ENCODE measurements at places on chromosomes 12 and 14. TPM values are rescaled to one million over a fixed set of nuclear protein-coding genes. Genes with fewer than 3 reads are reported as not detected.

GRCh38 chr12:113471619-113472171 is at the start of gene LHX5:
TSS of gene LHX5 (minus strand) at chr12:113471871. CDS start at chr12:113471498, 373 bp downstream.
- H3K4me3 ChIP-seq = peak within 1 kb of the TSS; percentile 68
- no peak within 1 kb of the TSS for H3K27ac ChIP-seq
- H3K36me3 ChIP-seq = peaks cover 3% of the 10 kb centered on the region

GRCh38 chr14:85442996-85443395 is 86.9 kb upstream of the FLRT2 start:
- H3K27me3 ChIP-seq = no peaks in the 10 kb centered on the region
- DNase-seq = no peak
- no peaks in the 10 kb centered on the region for H3K4me1 ChIP-seq
- H3K36me3 ChIP-seq = no peaks in the 10 kb centered on the region

Gene GLIPR1
- 0.36 TPM for total RNA-seq

- no peak overlapping the region for H3K4me3 ChIP-seq
- H3K4me1 ChIP-seq = peaks cover 21% of the 10 kb centered on the region
- peaks cover 6% of the 10 kb centered on the region for H3K27me3 ChIP-seq
- H3K27ac ChIP-seq = no peak overlapping the region
These were observed 1.8 kb upstream of the MIS18BP1 start for GRCh38 chr14:45254771-45255170.

Gene SOAT2
- total RNA-seq = not detected

- no peaks in the 10 kb centered on the region for H3K27me3 ChIP-seq
- H3K27ac ChIP-seq = no peak overlapping the region
- no peak overlapping the region for H3K4me3 ChIP-seq
- no peak for DNase-seq
These were observed 14.1 kb downstream of the CLEC7A start for GRCh38 chr12:10115890-10116289.

Gene GATC
- 32.0 TPM for total RNA-seq

DNA sequence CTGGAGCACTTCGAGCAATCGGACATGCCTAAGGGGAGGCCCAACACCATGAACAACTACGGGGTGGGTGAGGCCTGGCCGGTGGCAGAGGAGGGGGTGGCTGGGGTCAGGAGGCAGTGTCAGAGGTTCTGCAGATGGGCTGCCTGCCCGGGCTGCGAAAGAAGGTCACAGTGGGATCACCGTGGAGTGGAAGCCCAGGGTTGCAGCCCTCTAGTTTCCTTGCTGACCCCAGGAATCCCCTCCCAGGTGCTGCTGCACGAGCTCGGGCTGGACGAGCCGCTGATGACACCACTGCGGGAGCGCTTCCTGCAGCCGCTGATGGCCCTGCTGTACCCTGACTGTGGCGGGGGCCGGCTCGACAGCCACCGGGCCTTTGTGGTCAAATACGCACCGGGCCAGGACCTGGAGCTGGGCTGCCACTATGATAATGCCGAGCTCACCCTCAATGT is 1.9 kb upstream of the ARL6IP4 start:
- peak overlapping the region; percentile 99 for H3K4me3 ChIP-seq
- no peaks in the 10 kb centered on the region for H3K36me3 ChIP-seq
- no peak for DNase-seq
- no peak overlapping the region for H3K27ac ChIP-seq

GRCh38 chr12:67096533-67097318 is 172.4 kb upstream of the CAND1 start:
- no peak overlapping the region for H3K27ac ChIP-seq
- no peaks in the 10 kb centered on the region for H3K27me3 ChIP-seq
- H3K4me3 ChIP-seq = no peak overlapping the region
- no peaks in the 10 kb centered on the region for H3K36me3 ChIP-seq
- no peak for DNase-seq

DNA sequence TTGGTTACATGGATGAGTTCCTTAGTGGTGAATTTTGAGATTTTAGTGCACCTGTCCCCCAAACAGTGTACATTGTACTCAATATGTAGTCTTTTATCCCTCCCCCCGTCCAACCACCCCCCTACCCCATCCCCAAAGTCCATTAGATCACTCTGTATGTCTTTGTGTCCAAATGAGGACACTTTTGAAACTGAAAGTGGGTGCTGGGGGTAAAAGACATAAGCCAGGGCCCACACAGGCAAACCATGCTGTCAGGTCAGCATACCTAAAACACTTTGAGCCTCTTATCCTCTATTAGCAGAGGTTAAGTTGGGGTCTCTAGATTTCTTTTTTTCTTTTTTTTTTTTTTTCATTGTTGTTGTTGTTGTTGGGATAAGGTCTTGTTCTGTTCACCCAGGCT is 31.3 kb upstream of the KICS2 start:
- no peak overlapping the region for H3K4me3 ChIP-seq
- H3K36me3 ChIP-seq = no peaks in the 10 kb centered on the region
- H3K27me3 ChIP-seq = no peaks in the 10 kb centered on the region
- DNase-seq = no peak
- no peaks in the 10 kb centered on the region for H3K4me1 ChIP-seq
- H3K27ac ChIP-seq = no peak overlapping the region

DNA sequence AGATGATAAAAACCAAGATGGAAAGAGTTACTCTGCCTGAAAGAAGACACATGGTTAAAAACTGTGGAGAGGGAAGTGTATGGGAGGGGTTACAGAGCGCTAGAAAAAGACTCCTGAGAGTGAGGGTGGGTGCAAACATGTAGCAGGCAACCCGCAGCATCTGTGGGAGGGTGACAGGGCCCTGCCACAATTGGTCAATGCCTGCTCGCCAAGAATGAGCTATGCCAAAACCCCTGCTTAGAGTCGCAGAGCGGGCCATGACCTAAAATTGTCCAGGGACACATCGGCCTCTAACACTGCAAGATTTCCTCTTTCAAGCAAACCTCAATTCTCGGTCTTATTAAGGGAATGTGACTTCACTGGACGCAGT is 700 bp downstream of the PRKAG1 start:
- DNase-seq = no peak
- no peaks in the 10 kb centered on the region for H3K36me3 ChIP-seq
- H3K27ac ChIP-seq = peak overlapping the region; percentile 99
- no peaks in the 10 kb centered on the region for H3K27me3 ChIP-seq

DNA sequence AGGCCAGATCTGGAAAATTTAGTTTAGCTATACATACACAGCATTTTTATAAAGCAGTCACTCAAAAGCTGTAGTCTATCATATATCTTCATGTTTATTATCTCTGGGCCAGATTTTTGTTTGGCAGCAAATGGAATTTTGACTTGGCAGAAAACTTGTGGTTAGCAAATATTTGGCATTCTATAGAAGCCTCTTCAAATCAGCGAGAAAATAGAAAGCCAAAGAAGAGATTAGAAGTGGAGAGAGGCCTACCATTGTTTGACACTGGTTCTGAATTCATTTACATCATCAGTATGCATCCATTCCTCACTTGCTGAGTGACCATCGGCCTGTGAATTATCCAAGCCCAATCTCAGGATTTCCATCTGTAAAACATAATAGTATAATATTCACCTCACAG is 1077.6 kb downstream of the GALC start:
- H3K27ac ChIP-seq = no peak overlapping the region
- no peak overlapping the region for H3K4me3 ChIP-seq
- H3K4me1 ChIP-seq = no peaks in the 10 kb centered on the region
- H3K27me3 ChIP-seq = no peaks in the 10 kb centered on the region
- DNase-seq = no peak

Gene DLGAP5
- total RNA-seq = 91.9 TPM

DNA sequence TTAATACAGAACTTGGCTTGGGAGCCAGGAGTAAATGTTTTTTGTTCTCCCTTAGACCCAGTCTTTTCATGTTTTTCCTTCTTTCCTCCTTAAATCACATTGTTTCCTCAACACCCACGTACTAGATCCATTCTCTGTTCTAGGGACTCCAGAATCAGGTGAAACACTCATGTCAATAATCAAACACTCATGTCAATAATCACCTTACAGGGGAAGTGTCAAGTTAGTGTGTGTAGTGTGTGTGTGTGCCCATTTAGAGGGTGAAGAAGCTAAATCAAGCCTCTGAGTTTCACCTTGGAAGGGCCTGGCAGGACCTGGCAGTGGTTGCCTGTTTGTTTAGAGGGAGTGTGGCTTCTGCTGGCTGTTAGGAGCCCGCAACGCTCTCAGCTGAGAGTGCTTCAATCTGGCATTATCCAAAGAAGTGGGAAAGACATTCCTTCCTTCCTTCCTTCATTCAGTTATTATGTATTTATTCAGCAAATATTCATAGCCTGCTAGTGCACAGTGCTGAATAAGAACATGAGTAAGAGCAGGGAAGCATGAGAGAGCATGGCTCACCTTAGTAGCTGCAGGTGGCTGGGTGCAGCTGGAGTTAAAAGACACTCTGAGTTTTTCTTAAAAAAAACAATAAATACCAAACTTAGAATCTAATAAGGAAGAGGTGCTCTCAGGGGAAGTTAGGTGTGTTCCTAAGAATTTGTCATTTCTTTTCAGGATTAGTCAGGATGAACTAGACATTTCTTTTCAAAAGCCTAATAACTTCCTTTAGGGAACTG is 17.6 kb upstream of the EID3 start:
- H3K4me3 ChIP-seq = peak overlapping the region; percentile 98
- H3K27ac ChIP-seq = peak overlapping the region; percentile 100
- peaks cover 44% of the 10 kb centered on the region for H3K4me1 ChIP-seq
- DNase-seq = no peak
- no peaks in the 10 kb centered on the region for H3K27me3 ChIP-seq

- no peaks in the 10 kb centered on the region for H3K36me3 ChIP-seq
- H3K4me1 ChIP-seq = peaks cover 4% of the 10 kb centered on the region
- peaks cover 4% of the 10 kb centered on the region for H3K27me3 ChIP-seq
- DNase-seq = no peak
These were observed 8.0 kb downstream of the SLC2A14 start for GRCh38 chr12:7864601-7865150.

- H3K4me3 ChIP-seq = no peak overlapping the region
- H3K27me3 ChIP-seq = no peaks in the 10 kb centered on the region
- H3K36me3 ChIP-seq = no peaks in the 10 kb centered on the region
These were observed 771.2 kb downstream of the FSCB start for GRCh38 chr14:43735932-43736331.

- H3K27me3 ChIP-seq = no peaks in the 10 kb centered on the region
- H3K36me3 ChIP-seq = no peaks in the 10 kb centered on the region
- H3K4me1 ChIP-seq = peaks cover 60% of the 10 kb centered on the region
- DNase-seq = no peak
- peak overlapping the region; percentile 36 for H3K4me3 ChIP-seq
These were observed 117.7 kb downstream of the OTOGL start for GRCh38 chr12:80217011-80217535.

Gene JAG2
- total RNA-seq = 4.2 TPM

Gene FGF23
- 0.25 TPM for total RNA-seq

Gene CLEC2D
- 10.6 TPM for total RNA-seq

Gene TMEM179
- total RNA-seq = 19.4 TPM

GRCh38 chr12:90013409-90013808 is 304.8 kb upstream of the ATP2B1 start:
- H3K4me1 ChIP-seq = no peaks in the 10 kb centered on the region
- no peak overlapping the region for H3K4me3 ChIP-seq
- no peaks in the 10 kb centered on the region for H3K36me3 ChIP-seq
- no peaks in the 10 kb centered on the region for H3K27me3 ChIP-seq
- DNase-seq = no peak

Gene KRR1
- 59.4 TPM for total RNA-seq

Gene TMCC3
- total RNA-seq = 3.8 TPM

Gene KCNH3
- 0.16 TPM for total RNA-seq

- no peak overlapping the region for H3K4me3 ChIP-seq
- H3K27ac ChIP-seq = peak overlapping the region; percentile 50
- H3K4me1 ChIP-seq = peaks cover 43% of the 10 kb centered on the region
These were observed 34.7 kb upstream of the RTRAF start for GRCh38 chr14:51954657-51955056.

DNA sequence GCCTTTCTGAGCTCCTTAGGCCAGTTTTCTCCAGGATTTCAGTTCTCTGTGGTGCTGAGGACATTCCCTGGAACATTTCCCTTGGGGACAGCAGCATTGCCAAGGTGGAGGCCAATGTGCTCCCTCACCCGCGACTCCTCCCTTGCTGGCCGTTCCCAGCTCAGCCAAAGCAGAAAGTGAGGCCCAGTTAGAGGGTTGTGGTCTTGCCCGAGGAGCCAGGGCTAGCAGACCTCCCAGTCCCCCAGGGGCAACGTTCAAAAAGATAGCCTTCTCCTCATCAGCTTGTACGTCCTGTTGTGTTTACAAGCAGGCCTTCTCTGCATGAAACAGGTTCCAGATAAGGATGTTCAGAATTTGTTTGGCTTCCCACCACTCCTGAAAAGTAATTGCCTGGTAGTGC is 78.4 kb downstream of the SSPN start:
- H3K36me3 ChIP-seq = no peaks in the 10 kb centered on the region
- DNase-seq = no peak
- peaks cover 31% of the 10 kb centered on the region for H3K4me1 ChIP-seq
- H3K4me3 ChIP-seq = no peak overlapping the region
- H3K27me3 ChIP-seq = peaks cover 3% of the 10 kb centered on the region
- H3K27ac ChIP-seq = no peak overlapping the region

DNA sequence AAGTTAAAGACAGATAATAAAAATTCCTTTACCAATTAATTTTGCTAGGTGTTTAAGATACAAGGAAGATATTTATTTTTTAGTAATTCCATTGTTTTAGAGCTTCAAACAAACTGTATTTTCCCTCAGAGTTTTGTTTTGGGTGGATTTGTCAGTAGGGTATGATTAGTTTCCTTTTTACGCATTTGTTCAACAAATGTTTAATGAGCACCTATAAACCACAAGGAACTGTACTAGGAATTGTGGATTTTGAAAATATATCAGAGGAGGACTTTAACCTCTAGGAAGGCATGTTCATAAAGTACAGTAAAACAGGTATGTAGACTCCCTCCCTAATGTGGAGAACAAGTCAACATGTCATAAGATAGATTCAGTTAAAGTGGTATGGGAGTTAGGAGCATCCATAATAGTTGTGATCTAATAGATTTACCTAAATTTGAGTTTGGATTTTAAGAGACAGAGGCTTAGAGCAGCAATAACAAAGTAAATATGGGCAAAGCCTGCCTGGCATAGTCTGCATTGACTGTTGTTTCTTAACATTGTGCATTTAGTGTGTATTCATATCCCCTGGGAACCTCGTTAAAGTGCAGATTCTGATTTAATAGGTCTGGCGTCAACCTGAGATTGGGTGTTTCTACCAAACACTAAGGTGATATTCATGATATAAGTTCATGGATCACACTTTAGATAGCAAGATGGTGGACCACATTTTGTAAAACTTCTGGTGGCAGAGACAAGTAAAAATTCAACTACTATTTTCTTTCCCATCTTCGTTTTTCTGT is 232.0 kb downstream of the ERC1 start:
- H3K27me3 ChIP-seq = no peaks in the 10 kb centered on the region
- H3K4me1 ChIP-seq = peaks cover 6% of the 10 kb centered on the region
- no peak for DNase-seq
- no peak overlapping the region for H3K4me3 ChIP-seq
- H3K36me3 ChIP-seq = no peaks in the 10 kb centered on the region

Gene IQSEC3
- total RNA-seq = 1.1 TPM

GRCh38 chr12:32302218-32303173 is 96.9 kb upstream of the FGD4 start:
- H3K4me1 ChIP-seq = peaks cover 7% of the 10 kb centered on the region
- DNase-seq = no peak
- peaks cover 10% of the 10 kb centered on the region for H3K36me3 ChIP-seq
- H3K4me3 ChIP-seq = no peak overlapping the region

GRCh38 chr12:132185705-132186104 is 41.4 kb downstream of the NOC4L start:
- H3K27ac ChIP-seq = no peak overlapping the region
- DNase-seq = no peak
- H3K36me3 ChIP-seq = no peaks in the 10 kb centered on the region
- peaks cover 4% of the 10 kb centered on the region for H3K4me1 ChIP-seq
